ENCODE measurements at places on chromosomes 1 and 21.

DNA sequence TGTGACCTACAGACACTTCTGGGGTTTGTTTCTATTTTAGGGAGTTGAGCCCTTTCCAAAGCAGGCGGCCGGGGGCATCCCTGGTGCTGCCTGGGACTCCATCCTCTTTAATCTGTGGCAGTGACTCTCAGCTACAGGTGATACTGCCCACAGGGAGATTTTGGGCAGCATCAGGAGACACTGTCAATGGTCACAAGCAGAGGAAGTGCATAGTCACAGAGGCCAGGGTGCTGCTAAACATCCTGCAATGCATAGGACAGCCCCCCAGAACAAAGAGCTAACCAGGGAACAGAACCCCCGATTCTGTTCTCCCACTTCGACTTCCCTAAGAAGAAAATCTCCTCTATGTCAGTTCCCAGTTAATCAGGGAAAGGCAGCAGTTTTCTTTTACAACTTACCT is 66.2 kb downstream of the TEX35 start:
- DNase-seq, result no peak

GRCh38 chr1:22052115-22053016 is at the start of gene CDC42:
Gene CDC42, plus strand, starts transcription at chr1:22052709. Its CDS starts 25,770 bp downstream, at chr1:22078479.
- DNase-seq, result peak; percentile 86

DNA sequence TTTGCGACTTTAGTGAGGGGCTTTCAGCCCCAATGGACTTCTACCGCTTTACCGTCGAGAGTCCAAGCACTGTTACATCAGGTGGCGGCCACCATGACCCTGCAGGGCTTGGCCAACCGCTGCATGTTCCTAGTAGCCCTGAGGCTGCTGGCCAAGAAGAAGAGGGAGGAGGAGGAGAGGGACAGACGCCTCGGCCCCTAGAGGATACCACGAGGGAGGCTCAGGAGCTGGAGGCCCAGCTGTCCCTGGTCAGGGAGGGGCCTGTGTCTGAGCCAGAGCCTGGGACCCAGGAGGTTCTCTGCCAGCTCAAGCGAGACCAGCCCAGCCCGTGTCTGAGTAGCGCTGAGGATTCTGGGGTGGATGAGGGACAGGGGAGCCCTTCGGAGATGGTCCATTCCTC is 8.6 kb upstream of the SLC25A34 start:
- no peak for DNase-seq

DNA sequence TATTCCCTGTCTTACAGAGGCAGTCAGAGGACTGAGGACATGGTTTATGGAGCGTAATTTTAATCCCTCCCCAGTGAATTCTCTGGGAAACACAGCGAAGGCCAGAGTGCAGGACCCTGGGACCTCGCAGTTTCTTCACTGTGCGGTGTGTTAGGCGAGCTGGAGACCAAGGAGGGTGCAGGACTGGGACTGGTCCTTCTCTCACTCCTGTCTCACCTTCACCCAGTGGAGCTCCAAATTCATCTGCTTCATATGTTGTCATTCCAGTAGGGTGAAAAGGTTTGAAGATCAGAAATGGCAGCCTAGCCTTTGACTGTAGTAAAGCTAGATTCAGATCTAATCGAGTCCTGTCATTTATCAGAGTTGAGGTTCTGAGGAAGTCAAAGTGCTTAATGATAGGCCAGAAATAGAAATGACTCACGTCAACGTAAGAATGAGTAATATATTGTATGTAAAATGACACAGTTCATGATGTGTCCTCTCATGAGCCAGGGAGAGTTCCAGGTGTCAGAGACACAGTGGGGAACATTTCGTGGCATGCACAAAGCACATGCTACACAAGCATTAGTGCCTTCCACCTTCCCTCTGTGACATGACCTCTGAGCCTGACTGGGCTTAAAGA is 647.5 kb downstream of the SMYD3 start:
- no peak for DNase-seq

- DNase-seq, result no peak
These were observed 212.8 kb downstream of the PBX1 start for GRCh38 chr1:164771619-164772361.

- peak; percentile 12 for DNase-seq
These were observed 526 bp upstream of the SLC25A24 start for GRCh38 chr1:108200687-108201051.

GRCh38 chr1:228875741-228876140 is 140.5 kb downstream of the RHOU start:
- DNase-seq, result no peak

- no peak for DNase-seq
These were observed 139.8 kb downstream of the SPATA17 start for GRCh38 chr1:217770918-217771317.

- DNase-seq, result no peak
These were observed 157.6 kb downstream of the CACNA1E start for GRCh38 chr1:181640956-181641355.

GRCh38 chr1:224481601-224482000 is 47.0 kb upstream of the WDR26 start:
- DNase-seq, result no peak

DNA sequence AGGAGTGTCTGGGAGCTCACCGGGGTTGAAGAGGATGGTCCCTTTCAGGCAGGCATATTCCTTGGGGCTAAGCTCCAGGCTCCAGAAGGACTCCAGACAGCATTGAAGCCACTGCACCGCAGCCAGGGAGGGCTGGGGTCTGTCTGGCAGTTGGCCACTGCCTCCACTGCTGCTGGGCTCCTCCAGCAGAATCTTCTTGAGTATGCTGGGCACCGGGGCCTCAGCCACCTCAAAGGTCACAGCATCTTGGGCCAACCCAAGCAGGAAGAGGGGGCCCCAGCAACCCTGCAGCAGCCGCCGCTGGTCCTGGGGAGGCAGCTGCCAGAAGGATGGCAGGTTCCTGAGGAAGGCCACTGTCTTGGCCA is 404 bp downstream of the NR0B2 start:
- DNase-seq, result no peak

DNA sequence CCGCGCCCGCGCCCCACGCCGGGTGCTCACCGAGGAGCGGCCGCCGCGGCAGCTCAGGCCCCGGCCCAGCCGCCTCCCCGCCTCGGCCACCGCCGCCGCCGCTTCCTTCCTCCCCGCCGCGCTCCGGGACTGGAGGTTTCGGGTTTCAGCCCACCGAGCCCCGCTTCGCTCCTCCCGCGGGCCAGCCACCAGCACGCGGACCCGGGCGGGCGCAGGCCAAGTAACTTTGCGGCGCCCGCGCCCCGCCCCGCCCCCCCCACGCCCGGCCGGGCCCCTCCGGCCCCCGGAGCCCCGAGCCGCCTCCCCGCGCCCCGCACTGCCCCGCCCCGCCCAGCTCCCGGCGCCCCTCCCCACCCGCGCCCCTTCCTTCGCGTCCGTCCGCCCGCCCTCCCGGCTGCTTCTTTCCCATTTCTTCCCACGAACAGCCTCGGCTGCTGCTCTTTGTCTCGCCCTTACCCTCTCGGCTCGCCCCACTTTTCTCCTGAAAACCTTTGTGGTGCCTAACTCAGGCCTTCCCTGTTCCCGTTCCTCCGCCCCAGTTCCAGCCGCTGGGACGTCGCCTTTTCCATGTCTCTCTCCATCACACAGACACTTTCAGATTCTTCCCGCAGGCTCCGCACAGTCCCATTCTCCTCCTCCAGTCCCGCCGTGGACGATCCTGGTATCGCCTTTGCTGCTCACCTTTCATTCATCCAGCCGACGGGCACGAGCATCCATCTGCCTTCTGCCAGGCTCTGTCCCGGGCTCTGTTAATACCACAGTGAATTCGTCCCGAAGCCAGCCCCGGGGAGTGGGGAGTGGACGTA is at the start of gene GPR161:
TSS of gene GPR161 (minus strand) at position 222 of the 806 bp plus-strand sequence. CDS start 32,080 bp downstream, outside the sequence.
- peak; percentile 52 for DNase-seq

GRCh38 chr1:100936194-100936967 is 40.5 kb downstream of the SLC30A7 start:
- DNase-seq, result no peak

- DNase-seq, result no peak
These were observed 35.4 kb downstream of the AK2 start for GRCh38 chr1:33001282-33001681.

GRCh38 chr1:41789661-41790330 is 128.9 kb downstream of the HIVEP3 start:
- DNase-seq, result no peak

GRCh38 chr1:199447906-199448305 is 579.6 kb upstream of the NR5A2 start:
- no peak for DNase-seq

DNA sequence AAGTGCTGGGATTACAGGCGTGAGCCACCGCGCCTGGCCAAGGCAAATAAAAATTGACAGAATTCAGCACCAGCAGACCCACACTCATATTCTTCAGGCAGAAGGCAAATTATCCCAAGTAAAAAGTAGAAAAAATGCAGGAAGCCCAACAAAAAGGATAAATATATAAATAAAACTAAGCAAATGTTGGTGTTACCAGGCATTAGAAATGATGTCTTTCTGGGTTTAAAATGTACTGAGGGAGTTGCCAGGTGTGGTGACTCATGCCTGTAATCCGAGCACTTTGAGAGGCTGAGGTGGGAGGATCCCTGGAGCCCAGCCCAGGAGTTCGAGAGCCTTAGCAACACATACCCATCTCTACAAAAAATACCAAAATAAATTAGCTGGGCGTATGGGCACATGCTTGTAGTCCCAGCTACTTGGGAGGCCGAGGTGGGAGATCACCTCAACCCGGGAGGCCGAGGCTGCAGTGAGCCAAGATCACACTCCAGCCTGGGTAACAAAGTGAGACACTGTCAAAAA is 6.3 kb downstream of the INTS11 start:
- DNase-seq, result no peak

GRCh38 chr1:192521734-192522133 is 53.8 kb upstream of the RGS1 start:
- no peak for DNase-seq

- DNase-seq, result no peak
These were observed 30.5 kb downstream of the NRIP1 start for GRCh38 chr21:15034126-15034853.

DNA sequence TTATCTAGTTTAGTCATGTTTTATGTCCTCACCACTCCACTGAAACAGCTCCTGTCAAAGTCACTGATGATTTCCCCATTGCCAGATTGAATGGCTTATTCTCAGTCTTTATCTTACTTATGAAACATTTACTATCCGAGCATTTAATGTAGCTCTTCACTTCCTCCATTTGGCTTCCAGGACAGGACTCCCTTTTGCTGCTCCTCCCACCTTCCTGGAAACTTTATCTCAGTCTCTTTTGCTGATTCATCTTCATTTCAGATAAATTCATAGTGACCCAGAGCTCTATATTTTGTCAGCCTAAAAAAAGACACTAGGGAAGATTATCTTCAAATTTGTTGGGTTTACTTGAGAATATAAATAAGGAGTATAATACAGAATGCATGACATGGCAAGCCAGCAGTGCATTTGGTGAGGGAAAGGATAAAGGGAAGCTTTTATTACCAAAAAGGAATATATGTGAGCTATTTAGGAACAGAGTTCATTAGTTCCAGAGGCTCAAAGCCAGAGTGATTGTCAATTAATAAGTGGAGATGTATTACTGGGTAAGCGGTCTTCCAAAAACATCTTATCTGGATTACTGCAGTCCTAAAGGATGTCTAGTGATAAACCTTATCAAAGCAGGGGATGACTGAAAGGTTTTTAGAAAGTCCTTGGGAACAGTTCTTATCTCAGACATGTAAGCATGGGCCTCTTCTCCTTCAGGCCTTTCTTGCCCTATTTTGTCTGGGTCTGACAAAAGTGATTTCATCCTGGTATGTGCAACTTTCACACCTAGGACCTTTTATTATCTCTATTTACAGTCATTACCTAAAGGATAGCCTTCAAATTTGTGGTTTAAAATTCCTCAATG is 25.6 kb downstream of the IL23R start:
- DNase-seq, result no peak

DNA sequence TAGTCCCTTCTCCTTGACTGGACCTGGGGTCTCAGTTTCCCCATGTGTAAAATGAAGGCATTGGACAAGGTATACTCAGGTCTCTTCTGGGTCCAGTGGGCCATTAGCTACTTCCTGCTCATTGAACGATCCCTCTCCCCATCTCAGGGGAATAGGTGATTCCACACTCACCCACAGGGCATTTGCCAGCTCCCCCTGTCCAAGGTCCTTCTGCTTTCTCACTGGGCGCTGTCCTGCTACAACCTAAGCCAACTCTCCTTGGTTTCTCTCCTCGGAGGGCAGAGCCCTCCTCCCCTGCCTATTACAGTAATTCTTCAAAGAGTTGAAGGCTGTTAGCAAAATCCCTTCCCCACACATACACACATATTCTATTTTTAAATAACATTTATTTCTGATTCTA is 16.6 kb downstream of the DISP3 start:
- DNase-seq, result no peak

- DNase-seq, result no peak
These were observed 1009.0 kb downstream of the PLA2G4A start for GRCh38 chr1:187837787-187838186.

DNA sequence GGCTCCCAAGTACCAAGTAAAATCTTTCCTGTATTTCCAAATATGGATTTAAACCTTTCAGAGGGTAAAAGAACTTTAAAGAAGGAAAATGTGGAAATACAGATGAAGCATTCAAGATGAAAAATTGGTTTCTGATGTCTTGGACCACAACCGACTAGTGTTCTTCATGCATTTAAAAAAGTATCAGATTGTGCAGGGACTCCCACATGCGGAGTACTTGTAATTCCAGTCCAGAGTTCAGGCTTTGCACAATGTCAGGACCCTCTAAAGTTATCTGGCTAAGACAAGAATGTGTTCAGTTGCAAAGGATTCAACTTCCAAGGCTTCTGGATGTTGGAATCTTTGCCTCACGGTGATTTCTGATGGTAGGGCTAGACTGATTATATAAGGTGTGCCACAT is 66.7 kb downstream of the RGL1 start:
- DNase-seq, result no peak

GRCh38 chr1:111513410-111514020 is 10.1 kb upstream of the ADORA3 start:
- no peak for DNase-seq

DNA sequence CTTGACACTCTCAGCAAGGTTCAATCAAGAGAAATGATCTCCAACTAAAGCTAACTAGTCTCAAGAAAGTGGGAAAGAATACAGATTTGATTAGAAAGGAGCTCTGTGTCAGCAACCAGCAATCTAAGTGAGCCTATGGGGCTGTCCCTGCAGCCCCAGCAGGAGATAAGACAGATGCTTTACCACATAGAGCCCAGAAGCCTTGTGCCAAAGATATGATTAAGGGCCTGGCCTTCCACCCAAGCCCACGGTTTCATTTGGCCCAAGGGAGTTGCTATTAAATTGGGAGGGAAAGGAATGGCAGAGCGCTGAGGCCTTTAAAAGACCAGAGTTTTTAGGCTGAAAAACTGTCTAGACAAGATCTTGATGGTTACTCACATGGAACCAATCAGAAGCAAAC is 74.8 kb downstream of the HLCS start:
- DNase-seq, result no peak

DNA sequence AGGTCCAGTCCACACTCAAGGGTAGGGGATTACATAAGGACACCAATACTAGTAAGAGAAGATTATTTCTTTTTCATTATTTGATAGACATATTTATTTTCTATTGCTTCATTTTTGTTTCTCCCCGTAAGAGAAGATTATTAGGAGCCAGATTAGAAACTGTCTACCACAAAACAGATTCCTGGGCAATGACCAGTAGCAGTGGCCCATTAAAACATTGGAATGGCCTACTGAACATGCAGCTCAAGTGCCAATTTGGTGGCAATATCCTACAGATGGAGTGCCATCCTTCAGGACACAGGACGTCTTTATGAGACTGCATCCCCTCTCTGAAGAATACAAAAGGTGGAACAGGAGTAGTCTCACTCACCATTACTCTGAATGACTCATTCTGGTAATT is 34.0 kb upstream of the ARHGAP29 start:
- no peak for DNase-seq
